GM13977 (cell line): ENCODE measurements at places on chromosomes 3 and 15.

GRCh38 chr3:144128108-144128892 lies 156.7 kb downstream of the DIPK2A start:
- DNase-seq, result peak; percentile 42

DNA sequence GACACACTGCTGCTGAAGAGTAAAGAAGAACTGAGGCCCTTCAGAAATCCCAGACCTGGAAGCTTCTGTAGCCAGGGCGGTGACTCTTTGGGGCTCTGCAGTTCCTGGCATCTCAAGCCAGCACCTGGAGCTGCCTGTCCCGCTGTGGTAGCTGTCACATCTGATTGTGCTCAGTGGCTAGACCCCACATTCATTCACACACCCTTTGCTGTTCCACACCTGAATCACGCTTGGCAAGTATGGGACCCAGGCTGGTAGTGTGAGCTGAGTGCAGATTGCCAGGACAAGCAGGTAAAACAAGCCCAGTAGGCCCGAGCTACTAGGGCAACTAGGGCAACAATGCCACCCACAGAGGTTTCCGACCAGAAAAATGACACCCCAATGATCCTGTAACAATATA lies 218.2 kb downstream of the VGLL3 start:
- no peak for DNase-seq

GRCh38 chr15:81281766-81282605 lies 42.0 kb downstream of the STARD5 start:
- DNase-seq, result no peak

GRCh38 chr3:172560026-172560425 lies 36.8 kb upstream of the TNFSF10 start:
- no peak for DNase-seq

DNA sequence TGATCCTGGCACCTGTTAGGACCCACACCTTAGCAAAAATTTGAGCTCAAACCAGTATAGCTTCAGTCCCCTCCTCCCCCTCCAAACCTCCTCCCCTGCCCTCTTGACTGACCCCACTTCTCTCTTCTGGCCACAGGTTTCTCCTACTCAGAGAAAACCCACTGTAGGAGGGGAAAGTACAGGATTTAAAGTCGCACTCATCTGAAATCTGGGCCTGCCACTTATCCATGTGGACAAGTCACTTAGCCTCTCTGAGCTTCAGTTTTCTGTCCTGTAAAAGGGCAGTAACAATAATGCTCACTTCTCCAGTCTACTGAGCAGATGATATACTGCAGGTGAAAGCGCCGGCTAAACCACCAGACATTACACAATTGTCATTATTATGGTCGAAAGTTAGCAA lies 142.7 kb downstream of the MEGF11 start:
- DNase-seq, result peak; percentile 31

GRCh38 chr3:196210673-196211556 lies at the start of gene ZDHHC19:
ZDHHC19 (minus strand) TSS chr3:196211400; CDS start chr3:196211315, 85 bp downstream.
- DNase-seq, result no peak

DNA sequence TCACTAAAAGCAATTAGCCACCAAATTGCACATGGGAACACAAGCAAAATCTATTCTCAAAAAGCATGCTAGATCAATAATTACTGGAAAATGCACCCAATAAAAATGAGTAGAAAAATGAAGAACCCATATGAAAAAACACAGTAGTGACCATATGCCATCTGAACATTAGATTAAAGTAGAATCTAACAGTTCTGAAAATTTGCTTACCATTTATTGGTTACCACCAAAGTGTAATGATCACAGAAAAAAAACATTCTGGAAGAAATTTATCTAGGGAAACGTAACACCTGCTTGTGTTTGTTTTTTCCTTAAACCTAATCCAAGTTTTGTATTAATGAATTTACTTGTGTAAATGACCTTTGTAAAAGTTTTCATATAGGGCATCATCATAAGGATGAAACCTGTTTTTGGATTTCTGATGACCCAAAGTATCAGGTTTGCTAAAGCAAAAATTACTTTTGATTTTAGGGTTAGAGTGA lies 37.6 kb upstream of the AADAC start:
- no peak for DNase-seq

DNA sequence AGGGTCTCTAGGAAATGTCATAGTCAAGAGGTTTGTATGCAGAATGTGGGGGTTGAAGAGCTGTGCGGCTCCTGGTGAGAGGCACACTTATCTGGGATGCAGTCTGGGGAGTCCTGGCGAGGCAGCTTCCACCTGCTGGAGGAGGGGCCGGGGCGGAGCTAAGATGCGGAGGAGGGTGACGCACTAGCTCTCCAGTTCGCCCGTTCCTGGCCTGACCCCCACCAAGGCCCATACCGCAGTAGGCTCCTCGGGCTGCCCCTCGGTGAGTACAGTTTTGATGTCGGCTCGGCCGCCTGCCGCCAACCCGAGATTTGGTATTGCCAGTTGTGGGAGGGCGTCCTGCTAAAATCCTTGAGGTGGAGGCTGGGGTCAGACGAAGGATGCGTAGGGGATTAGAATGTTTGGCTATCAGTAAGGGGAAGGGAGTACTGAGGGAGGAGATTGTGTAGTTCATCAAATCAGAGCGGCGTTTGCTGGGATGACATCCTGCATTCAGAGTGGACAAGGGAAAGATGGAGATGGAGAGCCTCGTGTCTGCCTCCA lies at the start of gene SCG5:
TSS of gene SCG5 (plus strand) at position 194 of the 543 bp plus-strand sequence. CDS start 1,883 bp downstream, outside the sequence.
- DNase-seq, result no peak

DNA sequence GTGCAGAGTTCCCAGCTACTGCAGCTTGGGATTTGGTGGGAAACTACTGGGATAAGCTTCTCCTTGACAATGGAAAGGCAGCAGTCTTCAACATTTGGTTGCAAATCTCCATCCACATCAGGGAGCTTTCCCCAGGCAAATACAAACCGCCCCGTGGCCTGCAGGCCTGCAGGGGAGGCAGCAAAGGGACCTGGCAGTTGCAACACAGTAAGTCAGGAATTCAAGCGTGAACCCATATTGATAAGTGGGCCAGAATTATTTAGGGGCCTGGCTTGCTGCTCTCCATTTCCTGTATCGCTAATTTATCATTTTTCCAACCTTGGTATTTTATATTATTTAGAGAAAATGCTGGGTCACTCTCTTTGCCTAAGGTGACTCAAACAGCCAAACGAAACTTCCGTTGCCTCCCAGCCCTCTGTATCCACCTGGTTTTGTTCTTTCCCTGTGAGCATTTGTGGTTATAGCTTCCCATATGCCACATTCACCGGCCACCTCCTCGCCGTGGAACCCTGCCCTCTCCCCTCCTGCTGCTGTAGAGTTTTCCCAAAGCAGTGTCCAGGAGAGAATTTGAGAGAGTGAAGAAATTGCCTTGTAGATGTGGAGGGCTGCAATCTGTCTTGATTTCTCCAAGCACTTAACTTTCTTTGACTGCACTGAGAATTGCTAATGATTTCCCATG lies 34.8 kb downstream of the B3GALNT1 start:
- no peak for DNase-seq

DNA sequence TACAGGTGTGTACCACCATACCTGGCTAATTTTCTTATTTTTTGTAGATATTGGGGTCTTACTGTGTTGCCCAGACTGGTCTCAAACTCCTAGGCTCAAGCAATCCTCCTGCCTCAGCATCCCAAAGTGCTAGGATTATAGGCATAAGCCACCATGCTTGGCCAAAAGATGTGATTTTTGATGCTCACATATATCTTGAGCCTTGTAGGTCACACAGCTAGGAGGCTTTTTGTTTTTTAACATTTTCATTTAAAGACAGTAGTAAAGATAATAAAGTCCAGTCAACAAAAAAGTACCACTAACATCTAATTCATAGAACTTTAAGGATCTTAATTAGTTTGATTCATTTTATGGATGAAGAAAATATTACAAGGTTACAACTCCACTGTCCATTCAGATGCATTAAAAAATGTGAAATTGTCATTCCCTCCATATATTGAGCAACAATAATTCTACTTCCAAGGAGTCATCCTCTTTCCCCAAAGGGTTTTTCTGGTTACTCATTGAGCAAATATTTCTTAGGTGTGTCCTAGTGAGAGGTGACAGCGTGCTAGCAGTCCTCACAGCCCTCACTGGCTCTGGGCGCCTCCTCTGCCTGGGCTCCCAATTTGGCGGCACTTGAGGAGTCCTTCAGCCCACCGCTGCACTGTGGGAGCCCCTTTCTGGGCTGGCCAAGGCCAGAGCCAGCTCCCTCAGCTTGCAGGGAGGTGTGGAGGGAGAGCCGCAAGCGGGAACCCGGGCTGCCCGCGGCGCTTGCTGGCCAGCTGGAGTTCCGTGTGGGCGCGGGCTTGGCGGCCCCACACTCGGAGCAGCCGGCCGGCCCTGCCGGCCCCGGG lies 8.3 kb upstream of the TASOR start:
- no peak for DNase-seq

GRCh38 chr3:16936233-16936632 lies 51.5 kb downstream of the PLCL2 start:
- DNase-seq, result no peak

DNA sequence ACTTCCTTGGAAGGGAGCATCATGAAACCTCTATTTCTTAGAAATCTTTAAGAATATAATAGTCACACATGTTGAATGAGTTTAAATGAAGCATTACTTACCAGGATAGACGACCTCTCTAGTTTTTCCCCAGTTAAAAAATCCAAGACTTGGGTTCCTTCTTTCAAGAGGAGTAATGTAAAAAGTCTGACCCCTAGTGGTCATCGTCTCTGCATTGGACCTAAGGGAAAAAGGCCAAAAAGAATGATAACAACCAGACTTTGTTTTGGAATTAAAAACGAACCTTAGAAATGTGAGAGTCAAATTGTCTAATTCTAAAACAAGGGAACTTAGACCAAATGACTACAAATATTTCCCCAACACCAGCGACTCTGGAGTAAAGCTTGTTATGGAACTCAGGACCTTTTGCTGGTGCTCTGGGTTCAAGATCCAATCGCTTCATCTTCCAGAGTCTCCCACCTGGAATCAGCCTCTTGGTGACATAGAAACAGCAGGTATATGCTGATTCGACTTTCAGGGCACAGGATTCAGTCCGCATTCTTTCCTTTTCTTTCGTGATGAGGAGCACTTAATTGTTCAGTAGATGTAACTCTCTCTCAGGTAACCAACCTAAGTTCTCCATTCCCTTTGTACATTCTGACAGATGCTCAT lies 214.8 kb upstream of the TPRG1 start:
- DNase-seq, result no peak

- no peak for DNase-seq
These were observed 205.2 kb downstream of the RBMS3 start for GRCh38 chr3:29486096-29486495.

DNA sequence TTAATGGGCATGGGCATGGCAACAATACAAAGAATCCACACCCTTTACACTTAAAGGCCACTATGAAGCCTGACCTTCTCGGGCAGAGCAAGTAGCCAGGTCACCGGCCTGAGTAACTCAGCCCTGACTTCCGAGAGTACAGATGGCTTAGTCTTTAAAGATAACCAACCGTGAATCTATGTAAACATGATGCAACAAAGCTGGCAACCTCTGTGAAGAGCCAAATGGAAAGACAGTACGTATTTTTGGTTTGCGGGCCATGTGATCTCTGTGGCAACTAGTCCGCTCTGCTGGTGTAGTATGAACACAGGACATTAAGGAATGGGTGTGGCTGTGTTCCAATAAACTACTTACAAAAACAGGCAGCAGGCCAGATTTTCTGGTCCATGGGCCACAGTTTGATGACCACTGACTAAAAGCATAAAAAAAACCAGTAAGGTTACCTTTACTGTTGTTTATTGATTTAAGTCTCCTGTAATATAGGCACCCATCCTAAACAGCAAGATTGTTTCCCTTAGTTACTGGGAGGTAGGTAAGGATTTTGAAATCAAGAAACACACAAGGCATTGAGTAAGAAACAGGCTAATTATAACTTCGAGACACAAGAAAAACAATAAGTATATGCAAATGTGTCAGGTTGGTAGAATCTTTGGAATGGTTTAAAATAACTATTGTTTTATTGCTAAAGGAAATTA lies 14.5 kb downstream of the RIOX2 start:
- DNase-seq, result no peak

DNA sequence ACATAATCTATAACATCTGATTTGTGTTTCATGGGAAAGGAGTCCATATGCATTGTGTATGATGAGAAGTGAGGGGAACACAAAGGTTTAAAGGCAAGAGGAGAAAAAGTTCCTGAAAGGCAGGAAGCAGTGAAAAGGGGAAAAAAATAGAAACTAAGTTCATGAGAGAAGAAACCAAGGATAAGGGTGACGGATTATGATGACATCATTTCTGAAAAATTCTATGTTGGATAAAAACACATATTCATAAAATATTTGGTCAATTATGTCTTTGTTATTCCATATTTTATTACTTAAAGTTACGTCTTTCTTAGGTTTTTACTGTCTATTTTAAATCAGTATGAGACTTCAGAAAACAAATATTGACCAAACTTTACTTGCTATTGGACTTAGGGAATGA lies 48.6 kb upstream of the CP start:
- DNase-seq, result no peak

GRCh38 chr15:83078712-83079111 lies 11.7 kb upstream of the BTBD1 start:
- no peak for DNase-seq

GRCh38 chr3:141646760-141647561 lies 91.1 kb upstream of the RNF7 start:
- DNase-seq, result no peak

DNA sequence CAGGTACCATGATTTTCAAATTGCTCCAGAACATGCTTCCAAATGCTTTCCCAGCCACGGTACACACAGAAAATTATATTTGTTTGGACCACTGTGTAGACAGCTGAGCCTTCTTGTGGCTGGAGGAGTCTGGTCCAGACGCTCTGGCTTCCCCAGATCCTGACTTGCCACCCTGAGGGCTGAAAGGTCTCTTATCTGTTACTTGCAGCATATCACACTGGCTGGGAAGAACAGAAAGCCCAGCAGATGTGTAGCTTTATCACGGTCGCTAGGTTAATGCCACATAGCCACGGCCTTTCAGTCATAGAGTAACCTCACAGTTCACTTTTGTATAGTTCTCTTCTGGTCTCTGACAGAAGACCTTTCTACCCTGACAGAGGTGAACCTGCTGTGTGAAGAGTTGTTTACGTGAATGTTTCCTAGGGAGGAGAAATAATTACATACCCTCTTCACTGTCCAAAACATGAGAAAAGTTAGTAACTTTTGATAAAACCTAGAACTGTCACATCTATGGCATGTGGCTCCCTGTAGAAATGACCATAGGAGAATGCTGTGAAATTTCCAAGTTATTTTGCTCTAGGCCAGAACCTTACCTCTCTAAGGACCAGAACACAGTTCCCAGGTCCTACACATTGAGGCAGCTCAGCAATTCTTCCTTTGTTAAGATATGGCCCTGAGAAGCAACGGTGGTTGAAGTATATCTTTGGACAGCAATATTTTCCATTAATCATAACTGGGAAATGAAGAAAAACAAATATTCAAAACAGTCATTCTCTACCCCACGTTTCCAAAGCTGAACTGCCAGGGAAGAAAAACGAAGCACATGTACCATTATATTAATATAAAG lies 15.8 kb upstream of the STIMATE start:
- no peak for DNase-seq

GRCh38 chr3:186360779-186361178 lies 1.3 kb downstream of the DGKG start:
- peak; percentile 35 for DNase-seq

DNA sequence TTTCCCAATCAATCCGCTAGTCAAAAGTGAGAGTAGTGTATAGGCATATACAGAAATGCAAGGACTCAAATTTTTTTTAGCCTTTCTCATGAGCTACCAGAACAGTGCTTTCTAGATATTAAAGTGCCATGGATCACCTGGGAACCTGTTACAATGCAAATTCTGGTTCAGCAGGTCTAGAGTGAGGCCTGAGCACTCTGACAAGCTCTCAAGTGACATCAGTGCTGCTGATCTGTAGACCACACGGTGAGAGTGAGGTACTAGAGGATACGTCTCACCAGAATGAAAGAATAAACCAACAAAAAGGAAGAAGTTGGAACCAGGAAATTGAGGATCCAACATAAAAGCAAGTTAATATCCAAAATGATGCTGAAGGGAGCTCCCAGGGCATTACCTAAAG lies 16.0 kb upstream of the PLA2G4D start:
- no peak for DNase-seq
